ENCODE measurements at places on chromosomes 2 and 18.

GRCh38 chr2:42171396-42171980, 2.3 kb downstream of the EML4 start:
- DNase-seq: no peak

GRCh38 chr2:206160125-206160806, 571 bp downstream of the EEF1B2 start:
- DNase-seq: peak; percentile 51

DNA sequence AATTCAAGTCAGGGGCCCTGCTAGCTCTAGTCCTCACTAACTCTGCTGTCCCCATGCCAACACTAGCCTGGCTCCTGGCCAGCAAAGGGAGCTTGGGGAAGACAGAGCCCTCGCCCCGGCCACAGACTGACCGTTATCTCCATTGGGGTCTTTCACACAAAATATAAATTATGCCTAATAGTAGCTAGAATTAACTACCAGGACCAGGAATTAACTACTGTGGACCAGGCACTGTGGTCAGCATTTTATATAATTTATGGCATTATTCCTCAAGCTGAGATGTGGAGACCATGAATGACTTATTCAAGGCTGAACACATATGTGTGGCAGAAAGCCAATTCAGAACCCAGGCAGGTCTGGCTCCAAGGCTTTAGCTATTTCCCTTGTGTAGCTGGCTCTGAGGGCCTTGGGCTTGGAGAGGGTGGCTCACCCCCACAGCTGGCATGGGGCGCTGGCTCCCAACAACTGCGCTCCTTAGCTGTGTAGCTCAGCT, 49.2 kb downstream of the CELF4 start:
- no peak for DNase-seq

DNA sequence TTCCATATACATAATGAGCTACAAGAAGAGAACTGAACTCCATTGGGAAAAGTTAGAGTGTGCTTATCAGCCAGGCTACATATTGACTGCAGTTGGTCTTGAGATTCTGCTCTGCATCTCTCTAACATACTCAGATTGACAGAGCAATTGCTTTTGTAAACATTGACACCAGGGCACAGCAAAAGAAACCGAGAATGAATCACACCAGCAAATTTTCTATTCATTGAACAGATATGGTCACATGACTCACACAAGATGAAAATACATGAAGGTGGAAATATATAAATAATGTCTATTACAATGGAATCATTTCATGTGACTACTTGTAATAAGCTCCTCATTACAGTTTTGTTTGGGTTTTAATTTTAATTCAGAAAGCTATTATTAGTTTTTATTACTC, 691.9 kb upstream of the TMEFF2 start:
- DNase-seq: no peak

- DNase-seq: no peak
Measured at GRCh38 chr18:33838054-33838453, 260.0 kb downstream of the ASXL3 start.

DNA sequence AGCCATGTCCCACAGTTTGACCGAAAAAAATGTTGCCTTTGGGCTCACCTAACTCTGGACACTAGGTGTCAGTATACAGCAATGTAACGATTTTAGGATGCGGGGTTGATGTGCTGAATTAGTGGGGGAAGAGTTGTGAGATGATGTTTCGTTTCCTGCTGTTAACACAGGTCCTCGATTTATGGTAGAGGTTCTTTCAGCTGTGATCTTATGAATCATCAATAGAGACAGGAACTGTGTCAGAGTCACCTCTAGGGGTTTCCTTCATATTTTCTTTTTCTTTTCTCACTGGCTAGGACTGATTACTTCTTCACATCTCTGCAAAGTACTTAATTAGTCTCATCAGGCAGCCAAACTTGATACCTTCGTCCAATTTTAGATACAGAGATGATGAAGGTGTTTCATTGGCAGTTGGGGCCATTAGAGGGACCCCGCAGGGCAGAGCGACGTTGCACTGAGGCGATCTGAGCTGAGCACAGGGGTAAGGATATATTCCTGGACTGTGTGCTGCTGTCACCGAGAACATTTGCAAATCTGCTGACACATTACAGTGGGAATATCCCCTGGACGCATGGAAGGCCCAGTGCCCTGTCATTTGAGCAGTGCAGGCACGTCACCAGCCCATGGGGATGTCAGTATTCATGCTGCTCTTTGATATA, 10.2 kb upstream of the MMADHC start:
- peak; percentile 18 for DNase-seq

GRCh38 chr2:234292205-234292961, 204.5 kb downstream of the ARL4C start:
- peak; percentile 34 for DNase-seq

GRCh38 chr2:128472789-128473174, 154.1 kb upstream of the HS6ST1 start:
- no peak for DNase-seq

GRCh38 chr2:165573534-165574461, 104.3 kb downstream of the CSRNP3 start:
- DNase-seq: no peak

DNA sequence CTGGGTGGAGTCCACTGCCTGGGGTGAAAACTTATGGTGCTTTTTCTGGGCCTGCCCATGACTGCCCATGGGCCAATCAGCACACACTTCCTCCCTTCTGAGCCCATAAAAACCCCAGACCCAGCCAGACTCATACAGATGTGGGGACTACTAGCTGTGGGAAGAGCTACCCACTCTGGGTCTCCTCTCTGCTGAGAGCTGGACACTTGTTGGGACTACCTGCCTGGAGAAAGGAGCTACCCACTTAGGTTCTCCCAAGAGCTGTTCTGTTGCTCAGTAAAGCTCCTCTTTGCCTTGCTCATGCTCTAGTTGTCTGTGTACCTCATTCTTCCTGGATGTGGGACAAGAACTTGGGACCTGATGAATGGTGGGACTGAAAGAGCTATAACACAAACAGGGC, 119.6 kb upstream of the SLC38A11 start:
- DNase-seq: no peak

GRCh38 chr2:211033765-211034164, 477.4 kb downstream of the CPS1 start:
- no peak for DNase-seq

- no peak for DNase-seq
Measured at GRCh38 chr2:224343226-224343625, 58.7 kb downstream of the FAM124B start.

DNA sequence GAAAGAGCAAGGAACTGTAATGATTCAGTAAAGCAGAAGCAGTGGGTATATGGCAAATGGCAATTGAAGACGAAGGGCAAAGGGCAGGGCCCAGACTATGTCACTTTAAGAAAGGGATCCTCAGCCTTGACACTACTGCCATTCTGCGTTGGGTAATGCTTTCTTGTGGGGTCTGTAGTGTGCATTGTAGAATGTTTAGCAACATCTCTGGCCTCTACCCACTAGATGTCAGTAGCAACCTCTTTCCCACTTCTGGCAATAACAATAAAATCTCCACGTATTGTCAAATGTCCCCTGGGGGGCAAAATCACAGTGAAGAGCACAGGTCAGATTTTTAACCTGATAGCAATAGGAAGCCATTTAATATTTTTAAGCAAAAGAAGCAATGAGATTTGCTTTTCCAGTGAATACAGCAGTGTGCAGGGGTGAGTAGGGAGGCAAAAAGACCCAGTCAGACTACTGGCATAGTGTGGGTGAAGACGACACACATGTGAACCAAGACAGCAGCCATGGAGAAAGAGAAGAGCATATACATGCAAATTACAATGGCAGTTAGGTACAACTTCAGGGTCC, 209.5 kb downstream of the DYM start:
- DNase-seq: no peak

DNA sequence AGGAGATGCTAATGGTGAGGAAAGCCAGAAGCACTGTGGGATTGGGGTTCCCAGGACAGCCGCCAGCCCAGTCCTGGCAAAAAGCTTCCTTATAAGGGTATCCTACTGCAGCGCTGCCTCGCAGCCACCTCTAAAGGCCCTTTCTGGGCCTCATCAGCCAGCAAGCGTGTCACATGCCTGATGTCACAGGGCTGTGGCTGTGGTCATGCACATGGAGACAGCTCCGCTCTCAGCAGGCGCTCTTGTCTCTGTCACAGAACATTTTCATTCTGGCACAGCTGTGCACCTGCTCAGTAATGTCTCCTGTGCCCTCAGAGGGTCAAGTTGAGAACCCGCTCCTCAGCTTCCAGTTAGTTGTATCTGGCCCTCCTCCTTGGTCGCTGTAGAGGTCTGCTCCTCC, 17.7 kb upstream of the MAL start:
- no peak for DNase-seq

DNA sequence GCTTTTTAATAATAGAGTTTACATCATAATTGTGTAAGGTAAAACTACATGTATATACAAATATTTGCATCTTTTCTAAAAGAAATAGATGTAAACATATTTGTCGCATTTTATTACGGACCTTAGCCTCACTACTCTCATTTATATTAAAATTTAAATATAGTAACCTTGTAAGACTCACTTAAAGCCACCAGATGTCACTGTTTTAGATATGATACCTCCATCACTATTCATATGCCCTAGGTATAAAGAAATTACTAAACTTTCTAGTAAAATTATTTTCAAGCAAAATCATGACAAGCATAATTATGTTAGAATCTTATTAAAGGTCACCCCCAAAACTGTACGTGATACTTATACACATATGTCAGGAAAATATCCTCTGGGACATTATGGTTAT, 674.3 kb upstream of the REG3G start:
- no peak for DNase-seq

DNA sequence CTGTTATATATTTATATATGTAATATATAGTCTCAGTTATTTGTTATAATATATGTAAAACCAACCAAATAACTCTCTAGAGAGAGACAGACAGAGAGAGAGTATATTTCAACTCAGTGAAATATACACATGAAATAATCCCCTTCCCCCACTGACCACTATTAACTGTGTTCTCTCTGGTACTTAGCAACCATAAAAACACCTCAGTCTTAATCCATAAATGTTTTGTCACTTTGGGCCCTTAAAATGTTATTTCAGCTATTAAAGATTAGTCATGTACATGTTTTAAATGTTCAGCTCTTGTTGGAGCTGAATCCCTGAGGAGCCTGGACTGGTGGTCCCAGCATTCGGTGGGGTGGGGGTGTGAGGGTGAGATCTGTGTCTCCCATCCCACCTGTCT, 122.2 kb upstream of the MAP3K20 start:
- DNase-seq: no peak

- no peak for DNase-seq
Measured at GRCh38 chr2:223324402-223324801, 272.4 kb downstream of the KCNE4 start.

DNA sequence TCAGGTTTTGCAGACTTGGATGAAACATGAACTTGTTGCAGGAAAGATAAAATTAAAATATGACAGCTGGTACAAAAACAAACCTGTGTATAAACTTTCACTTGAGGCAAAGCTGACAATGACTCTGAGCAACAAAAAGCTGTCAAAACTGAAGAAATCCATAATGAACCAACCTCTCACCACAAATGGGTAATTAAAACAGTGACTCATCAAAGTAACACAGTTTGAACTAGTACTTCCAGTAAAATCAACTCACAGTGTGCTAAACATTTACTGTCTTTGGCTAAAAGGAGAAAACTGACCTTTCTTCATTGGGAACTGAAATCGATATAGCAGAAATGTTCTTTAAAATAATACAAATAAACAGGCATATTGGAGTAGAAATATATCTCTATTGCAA, 209.7 kb downstream of the WDPCP start:
- DNase-seq: no peak

DNA sequence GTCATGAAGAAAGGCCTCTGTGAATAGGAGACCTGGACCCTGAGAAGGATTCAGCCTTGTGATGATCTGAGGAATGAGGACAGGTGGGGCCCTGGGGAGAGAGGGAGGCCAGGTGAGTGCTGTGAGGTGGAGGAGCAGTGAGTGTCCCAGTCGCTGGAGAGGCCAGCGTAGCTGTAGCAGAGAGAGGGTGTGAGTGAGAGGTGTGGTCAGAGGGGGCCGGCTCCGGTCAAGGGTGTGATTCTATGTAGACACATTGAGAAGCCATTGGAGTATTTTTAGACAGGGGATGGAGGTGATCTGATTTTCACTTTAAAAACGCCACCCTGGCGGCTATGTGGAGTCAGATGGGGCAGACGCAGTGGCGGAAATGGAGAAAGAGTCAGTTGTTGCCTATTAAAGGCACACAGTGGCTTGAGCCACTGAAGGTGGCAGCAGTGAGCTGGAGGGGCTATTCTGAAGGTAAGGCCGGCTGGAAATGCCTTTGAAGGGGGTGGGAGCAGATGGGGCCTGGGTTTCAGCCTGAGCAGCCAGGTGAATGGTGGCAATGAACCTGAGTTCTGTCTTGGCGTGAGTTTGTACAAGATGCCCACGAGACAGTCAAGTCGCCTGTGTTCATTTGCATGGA, 55.6 kb downstream of the GREB1 start:
- DNase-seq: no peak

DNA sequence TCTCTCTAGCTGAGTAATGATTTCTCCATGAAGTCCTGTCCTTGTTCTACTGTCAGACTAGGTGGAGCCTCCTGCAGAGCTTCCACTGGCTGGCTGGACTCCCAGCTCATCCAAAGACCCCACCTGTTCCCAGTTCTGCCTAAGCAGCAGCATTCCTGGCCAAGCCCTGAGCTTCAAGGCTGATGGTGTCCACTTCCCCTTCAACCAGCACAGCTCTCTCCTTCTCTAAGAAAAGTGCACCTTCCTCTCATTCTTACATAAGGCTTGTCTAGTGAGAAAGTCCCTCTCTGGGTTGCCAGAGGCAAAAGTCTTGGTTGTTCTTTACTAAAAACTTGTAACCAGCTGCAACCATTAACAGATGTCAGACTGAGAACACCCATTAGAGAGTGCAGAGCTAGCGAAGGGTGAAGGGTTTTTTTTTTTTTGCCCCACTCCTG, 58.9 kb downstream of the CXCR4 start:
- no peak for DNase-seq

GRCh38 chr18:22214731-22215528, 45.5 kb downstream of the GATA6 start:
- no peak for DNase-seq

- DNase-seq: no peak
Measured at GRCh38 chr2:23483791-23484190, 98.8 kb downstream of the KLHL29 start.

DNA sequence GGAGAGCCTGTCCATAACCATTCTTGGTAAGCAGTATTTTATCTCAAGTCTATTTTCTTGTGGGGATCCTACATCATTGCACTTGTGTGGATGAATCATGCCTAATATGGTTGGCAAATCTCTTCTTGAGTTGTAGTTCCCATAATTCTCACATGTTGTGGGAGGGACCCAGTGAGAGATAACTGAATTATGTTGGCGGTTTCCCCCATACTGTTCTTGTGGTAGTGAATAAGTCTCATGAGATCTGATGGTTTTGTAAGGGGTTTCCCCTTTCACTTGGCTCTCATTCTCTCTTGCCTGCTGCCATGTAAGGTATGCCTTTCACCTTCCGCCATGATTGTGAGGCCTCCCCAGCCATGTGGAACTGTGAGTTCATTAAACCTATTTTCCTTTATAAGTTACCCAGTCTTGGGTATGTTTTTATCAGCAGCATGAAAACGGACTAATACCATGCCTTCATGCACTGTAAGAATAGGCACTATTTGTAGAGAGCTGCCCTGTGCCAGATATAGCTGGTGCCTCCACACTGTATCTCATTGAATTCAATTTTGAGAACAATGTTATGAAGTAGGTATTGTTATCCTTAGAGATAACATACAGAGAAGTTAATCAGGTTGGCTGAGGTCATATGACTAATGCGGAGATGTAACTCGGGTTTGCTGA, 148.3 kb downstream of the PLCL1 start:
- no peak for DNase-seq
